ENCODE measurements at places on chromosomes 7 and 10.

DNA sequence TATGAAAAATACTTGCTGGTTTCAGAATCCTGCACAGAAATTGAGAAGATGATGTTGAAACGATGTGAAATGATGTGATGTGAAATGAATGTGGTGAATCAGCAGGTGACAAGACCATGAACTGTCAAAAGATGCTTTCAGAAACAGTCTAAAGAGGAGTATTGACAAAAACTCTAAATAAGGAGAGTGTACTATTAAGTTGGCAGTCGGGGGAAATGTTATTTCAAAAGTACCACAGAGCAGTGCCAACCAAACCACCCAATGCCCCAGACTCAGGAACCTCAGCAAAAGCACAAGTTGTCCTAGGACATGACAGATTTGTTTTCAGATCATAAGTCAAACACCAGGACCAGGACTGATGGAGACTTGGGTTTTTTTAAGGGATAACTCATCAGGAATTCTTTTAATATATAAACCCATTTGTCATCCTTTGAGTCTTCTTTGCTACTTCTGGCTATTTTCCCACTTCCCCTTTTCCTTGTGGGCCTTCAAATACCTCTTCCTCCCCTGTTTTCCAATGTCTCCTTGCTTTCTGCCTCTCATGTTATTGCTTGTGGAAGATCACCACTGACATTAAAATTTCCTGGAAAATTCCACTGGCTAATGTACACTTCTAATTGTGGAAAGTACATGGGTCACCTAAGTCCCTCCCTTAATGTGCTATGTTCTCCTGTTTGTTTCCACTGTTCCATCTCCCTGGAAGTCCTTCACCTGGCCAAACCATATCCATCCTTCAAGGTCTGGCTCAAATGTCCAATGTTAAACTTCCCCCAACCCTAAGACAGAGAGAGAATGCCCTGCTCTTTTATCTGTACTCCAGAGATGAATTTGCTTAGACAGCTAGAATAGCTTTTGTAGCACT lies 10.2 kb upstream of the PPP1R3C start:
- no peak for DNase-seq

- no peak for DNase-seq
These were observed 123.2 kb downstream of the HERPUD2 start for GRCh38 chr7:35571611-35572240.

- DNase-seq = no peak
These were observed 519 bp upstream of the ZNF655 start for GRCh38 chr7:99557940-99558305.

DNA sequence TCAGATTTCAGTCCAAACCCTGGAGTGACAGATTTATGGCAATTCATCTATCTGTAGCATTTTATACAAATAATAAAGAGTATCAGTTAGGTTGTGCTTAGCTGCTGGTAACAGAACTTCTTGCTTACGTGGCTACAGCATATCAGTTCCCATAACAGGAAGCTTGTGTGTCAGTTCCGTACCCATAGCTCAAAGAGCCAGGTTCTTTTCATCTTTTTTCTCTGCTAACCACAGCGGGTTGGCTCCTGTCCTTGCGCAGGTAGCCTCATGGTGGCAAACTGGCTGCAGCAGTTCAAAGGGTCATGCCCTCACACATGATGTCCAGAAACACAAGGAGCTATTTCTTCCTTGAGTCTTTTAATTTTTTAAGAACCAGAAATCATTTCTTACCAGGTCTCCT lies 1041.8 kb downstream of the GATA3 start:
- DNase-seq = no peak

- no peak for DNase-seq
These were observed 11.4 kb upstream of the SCART1 start for GRCh38 chr10:133442191-133442966.

GRCh38 chr10:104779701-104780100 lies 138.6 kb downstream of the SORCS3 start:
- DNase-seq = no peak

DNA sequence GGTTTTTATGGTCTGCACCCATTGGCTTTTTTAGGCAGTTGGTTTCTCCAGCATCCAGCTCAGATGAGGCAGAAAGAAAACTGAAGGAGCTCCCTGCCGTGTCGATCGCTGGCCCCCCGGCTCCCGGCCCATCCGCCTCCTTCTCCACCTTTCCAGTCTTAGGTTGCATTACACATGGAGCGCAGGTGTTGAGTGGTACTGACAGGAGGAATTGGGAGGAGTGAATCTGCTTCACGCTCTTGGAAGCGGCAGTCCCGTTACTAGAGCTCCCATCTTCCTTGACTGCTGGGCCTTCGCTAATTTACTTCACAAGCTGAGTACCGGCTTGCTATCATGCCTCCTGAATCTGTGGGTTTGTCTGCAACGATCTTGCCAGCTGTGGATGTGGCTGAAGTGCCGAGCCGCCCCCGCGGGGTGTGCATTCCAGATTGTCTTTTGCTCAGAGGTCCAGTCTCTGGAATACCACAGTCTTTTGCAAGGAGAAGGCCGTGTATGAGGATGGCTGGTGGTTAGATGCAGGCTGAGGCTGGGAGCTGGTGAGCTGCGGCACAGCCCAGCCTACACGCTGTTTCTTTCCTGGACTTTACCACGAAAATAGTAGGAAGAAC lies 17.1 kb downstream of the IQCE start:
- DNase-seq = no peak

DNA sequence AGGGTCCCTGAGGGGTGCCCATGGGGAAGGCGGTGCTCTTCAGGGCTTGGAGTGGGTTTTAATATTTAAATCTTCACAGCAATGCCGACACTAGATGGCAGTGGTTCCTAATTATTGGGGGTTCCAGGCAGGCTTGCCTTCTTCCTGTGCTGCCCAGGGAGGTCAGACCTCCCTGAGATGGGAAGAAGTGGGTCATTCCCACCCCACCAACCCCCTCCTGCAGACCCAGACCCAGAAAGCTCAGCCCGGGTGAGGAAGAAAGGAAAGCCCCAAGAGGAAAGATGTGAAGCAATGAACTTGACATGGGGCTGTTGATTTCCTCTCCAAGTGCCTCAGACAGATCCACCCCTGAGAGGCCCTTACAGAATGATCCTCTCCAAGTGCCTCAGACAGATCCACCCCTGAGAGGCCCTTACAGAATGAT lies 85.1 kb upstream of the LANCL2 start:
- peak; percentile 46 for DNase-seq

DNA sequence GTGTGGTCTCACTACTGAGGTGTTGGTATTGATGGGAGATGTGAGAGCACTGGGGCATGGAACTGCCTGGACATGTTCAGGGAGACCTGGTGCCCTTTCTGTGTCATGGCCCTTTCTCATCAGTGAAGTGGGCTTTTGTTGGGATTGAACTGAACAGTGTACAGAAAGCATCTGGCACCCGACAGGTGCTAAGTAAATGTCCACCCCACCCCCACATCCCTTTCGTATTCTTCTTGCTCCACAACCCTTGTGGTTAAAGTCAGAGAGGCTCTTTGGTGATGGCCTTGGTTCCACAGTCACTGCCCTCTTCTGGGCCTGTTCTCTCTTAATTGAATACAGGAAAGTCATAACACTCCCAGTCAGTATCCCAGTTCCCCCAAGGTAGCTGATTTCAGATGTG lies 5.4 kb downstream of the NOM1 start:
- no peak for DNase-seq

- DNase-seq = no peak
These were observed 201.9 kb upstream of the TCERG1L start for GRCh38 chr10:131513445-131513844.

DNA sequence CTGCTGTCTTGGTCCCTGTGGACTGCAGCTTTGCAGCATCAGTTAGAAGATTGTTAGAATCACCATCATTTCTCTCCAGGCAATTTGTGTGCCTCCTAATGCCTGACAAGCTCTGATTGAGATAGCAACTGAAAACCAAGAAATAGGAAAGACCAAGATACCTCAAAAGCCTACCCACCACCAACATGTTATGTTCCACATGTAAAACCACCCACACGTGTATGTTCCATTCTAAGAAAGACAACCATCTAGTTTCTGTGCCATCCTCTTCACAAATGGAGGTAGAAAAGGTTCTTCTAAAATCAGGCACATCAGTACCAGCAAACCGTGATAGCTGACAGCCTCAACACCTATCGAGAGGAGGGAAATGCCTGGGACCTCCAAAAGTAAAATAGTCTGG lies 46.9 kb downstream of the TASOR2 start:
- DNase-seq = no peak

DNA sequence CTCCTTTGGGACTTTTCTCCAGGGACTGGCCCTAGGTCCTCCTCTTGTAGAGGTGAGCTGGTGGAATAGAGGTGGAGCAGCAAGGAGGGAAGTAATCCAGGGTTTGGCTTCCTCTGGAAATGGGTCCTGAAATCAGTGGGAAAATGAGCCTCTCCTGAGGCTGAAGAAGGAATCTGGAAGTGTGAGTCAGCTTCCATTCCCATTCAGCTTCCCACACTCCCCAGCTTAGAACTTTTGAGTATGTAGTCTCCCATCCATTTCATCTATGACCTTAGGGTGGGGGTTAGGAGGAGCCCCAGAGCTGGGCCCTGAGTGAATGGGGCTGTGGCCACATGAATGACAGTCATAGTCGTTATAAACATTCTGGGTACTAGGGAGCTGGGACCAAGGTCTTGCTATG lies 17.7 kb downstream of the LDB1 start:
- DNase-seq = no peak

DNA sequence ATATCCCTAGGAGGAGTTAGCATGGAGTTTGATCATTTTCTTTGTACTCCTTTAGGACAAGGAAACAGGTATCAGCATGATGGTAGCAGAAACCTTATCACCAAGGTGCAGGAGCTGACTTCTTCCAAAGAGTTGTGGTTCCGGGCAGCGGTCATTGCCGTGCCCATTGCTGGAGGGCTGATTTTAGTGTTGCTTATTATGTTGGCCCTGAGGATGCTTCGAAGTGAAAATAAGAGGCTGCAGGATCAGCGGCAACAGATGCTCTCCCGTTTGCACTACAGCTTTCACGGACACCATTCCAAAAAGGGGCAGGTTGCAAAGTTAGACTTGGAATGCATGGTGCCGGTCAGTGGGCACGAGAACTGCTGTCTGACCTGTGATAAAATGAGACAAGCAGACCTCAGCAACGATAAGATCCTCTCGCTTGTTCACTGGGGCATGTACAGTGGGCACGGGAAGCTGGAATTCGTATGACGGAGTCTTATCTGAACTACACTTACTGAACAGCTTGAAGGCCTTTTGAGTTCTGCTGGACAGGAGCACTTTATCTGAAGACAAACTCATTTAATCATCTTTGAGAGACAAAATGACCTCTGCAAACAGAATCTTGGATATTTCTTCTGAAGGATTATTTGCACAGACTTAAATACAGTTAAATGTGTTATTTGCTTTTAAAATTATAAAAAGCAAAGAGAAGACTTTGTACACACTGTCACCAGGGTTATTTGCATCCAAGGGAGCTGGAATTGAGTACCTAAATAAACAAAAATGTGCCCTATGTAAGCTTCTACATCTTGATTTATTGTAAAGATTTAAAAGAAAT lies 4.8 kb downstream of the BAMBI start:
- DNase-seq = no peak
